ENCODE measurements at places on chromosomes 16 and 17. TPM values are rescaled to one million over a fixed set of nuclear protein-coding genes. Genes with fewer than 3 reads are reported as not detected.

Gene RNU2-1
- total RNA-seq = not detected

Gene TNS4
- not detected for total RNA-seq

Gene SLC13A2
- not detected for total RNA-seq

Gene KRTAP3-3
- total RNA-seq = not detected

Gene CCL1
- total RNA-seq = not detected

Gene MYH8
- 3,493 TPM for total RNA-seq

Gene CA4
- total RNA-seq = 4.2 TPM

Gene CCL8
- 1.0 TPM for total RNA-seq

Gene MPO
- 14.1 TPM for total RNA-seq

Gene GPRC5B
- 38.6 TPM for total RNA-seq

Gene CHD9NB
- 0.52 TPM for total RNA-seq

Gene GPR179
- total RNA-seq = not detected

Gene HOXB1
- total RNA-seq = not detected

Gene ITGB3
- 11.0 TPM for total RNA-seq

Gene CRHR1
- 0.52 TPM for total RNA-seq

Gene GPR139
- not detected for total RNA-seq

Gene TAT
- total RNA-seq = not detected

Gene PTX4
- 1.0 TPM for total RNA-seq

Gene TPPP3
- total RNA-seq = 135 TPM

Gene PVALEF
- not detected for total RNA-seq

Gene PSKH1
- total RNA-seq = 9.9 TPM

Gene RRAD
- total RNA-seq = 19.3 TPM

Gene KRT38
- not detected for total RNA-seq

Gene DNAI2
- not detected for total RNA-seq

Gene CCDC78
- not detected for total RNA-seq

Gene KRT16
- total RNA-seq = 0.52 TPM

Gene AHSP
- total RNA-seq = 150 TPM

Gene QRICH2
- total RNA-seq = 2.1 TPM

Gene NXPH3
- 0.52 TPM for total RNA-seq

Gene TPSAB1
- 1.0 TPM for total RNA-seq

Gene KCNJ12
- total RNA-seq = 14.6 TPM

Gene ALOX12B
- total RNA-seq = not detected

Gene HSPB9
- not detected for total RNA-seq

Gene TMIGD1
- total RNA-seq = not detected

Gene HES7
- total RNA-seq = under 0.01 TPM

Gene WFIKKN1
- 0.52 TPM for total RNA-seq

Gene CCL17
- total RNA-seq = not detected

Gene EVPLL
- total RNA-seq = not detected

Gene ABCA6
- total RNA-seq = 31.8 TPM

Gene CRYBA1
- total RNA-seq = not detected

Gene FBXW10B
- 0.52 TPM for total RNA-seq

Gene IGSF6
- 3.1 TPM for total RNA-seq

Gene KRTAP29-1
- total RNA-seq = not detected

Gene KRTAP2-1
- not detected for total RNA-seq

Gene ABCA10
- total RNA-seq = 17.7 TPM

Gene CDRT15L2
- not detected for total RNA-seq

Gene NPB
- total RNA-seq = 1.0 TPM

Gene HOXB2
- 3.1 TPM for total RNA-seq

Gene SLC5A11
- not detected for total RNA-seq

Gene SLC16A11
- total RNA-seq = not detected

Gene ITGA2B
- 2.6 TPM for total RNA-seq

Gene NATD1
- 3.7 TPM for total RNA-seq

Gene OTOA
- total RNA-seq = under 0.01 TPM

Gene SLC6A2
- 1.0 TPM for total RNA-seq
